ENCODE measurements at places on chromosomes 12 and 14. TPM values are rescaled to one million over a fixed set of nuclear protein-coding genes. Genes with fewer than 3 reads are reported as not detected.
A peak's percentile ranks its signal among the peaks of the same experiment; 100 is the strongest.

The GPRC5D gene
- polyA plus RNA-seq, result not detected

The RPL10L gene
- polyA plus RNA-seq, result not detected

The RHEBL1 gene
- polyA plus RNA-seq, result 0.65 TPM

The CPNE8 gene
- 3.5 TPM for polyA plus RNA-seq

The KCNH3 gene
- polyA plus RNA-seq, result 0.09 TPM

DNA sequence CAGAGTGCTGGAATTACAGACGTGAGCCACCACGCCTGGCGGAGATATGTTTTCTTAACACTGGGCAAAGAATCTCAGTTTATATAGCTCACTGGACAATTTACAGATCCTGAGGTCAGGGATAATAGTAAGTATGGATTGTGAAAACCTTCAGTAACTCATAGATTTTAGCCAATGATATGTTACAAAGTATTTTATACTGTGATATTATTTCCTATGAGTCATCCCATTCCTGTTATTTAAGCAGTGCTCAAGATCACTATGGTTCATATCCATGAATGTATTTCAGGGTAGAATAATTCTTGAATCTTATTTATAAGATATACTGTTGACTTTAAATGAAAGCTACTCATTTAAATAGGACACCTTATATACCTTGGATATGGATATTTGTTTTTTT, 107.2 kb downstream of the RAD51B start:
- H3K36me3 ChIP-seq, result no peaks in the 10 kb centered on the region
- DNase-seq, result peak; percentile 8
- H3K27me3 ChIP-seq, result no peaks in the 10 kb centered on the region
- H3K27ac ChIP-seq, result no peak overlapping the region

DNA sequence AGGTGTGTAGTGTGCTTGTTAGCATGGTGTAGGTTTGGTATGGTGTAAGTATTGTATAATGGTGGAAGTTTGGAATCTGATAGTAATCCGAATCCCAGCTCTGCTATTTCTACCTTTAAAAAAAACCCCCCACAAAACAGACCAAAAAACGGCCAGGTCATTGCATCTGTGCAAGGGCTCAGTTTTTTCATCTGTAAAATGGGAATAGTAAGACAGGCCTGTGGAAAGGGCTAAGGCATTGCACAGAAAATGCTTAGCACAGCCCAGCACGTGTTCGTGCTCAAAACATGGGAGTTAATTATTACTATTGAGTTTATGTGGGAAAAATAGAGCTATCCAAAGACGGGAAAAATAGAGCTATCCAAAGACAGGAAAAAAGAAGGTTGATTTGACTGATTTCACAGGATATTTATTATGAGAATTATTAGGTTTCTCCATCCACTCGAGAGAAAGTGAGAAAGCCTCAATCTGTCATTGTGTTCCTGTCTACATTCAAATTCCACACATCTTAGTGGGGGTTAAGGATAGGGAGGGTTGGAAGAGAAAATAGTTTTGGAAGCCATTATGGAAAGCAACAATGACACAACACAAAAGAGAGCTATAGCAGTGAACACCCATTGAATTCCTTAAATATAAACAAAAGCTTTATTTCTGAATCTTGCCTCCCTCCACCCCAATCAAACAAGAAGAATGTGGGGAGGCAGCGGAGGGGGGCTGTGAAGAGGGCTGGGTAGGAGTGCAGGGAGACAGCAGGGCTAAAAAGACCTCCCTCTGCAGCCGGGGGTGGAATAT, 126.8 kb upstream of the MAX start:
- peaks cover 40% of the 10 kb centered on the region for H3K4me1 ChIP-seq
- peak overlapping the region; percentile 61 for H3K4me3 ChIP-seq
- DNase-seq, result peak; percentile 24
- peak overlapping the region; percentile 74 for H3K27ac ChIP-seq
- no peaks in the 10 kb centered on the region for H3K27me3 ChIP-seq

DNA sequence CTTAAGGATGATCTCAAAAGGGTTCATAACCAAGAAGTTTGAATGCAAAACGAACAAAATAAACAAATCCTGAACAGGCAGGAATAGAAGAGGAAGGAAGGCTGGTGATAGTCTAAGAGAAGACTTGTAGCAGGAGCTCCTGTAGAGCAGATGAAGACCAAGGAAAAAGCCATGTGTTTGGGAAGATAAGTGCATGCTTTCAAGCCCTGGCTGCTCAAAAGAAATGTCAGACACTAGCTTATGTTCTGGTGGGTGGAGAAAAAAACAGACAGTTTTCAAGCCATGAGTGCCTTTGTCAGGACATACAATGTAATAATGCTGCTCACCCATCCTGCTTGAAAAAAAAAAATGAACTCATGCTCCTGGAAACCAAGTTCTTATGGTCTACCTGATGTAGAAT, 27.4 kb downstream of the TAOK3 start:
- H3K36me3 ChIP-seq, result no peaks in the 10 kb centered on the region
- no peak for DNase-seq
- no peak overlapping the region for H3K4me3 ChIP-seq
- no peaks in the 10 kb centered on the region for H3K27me3 ChIP-seq

DNA sequence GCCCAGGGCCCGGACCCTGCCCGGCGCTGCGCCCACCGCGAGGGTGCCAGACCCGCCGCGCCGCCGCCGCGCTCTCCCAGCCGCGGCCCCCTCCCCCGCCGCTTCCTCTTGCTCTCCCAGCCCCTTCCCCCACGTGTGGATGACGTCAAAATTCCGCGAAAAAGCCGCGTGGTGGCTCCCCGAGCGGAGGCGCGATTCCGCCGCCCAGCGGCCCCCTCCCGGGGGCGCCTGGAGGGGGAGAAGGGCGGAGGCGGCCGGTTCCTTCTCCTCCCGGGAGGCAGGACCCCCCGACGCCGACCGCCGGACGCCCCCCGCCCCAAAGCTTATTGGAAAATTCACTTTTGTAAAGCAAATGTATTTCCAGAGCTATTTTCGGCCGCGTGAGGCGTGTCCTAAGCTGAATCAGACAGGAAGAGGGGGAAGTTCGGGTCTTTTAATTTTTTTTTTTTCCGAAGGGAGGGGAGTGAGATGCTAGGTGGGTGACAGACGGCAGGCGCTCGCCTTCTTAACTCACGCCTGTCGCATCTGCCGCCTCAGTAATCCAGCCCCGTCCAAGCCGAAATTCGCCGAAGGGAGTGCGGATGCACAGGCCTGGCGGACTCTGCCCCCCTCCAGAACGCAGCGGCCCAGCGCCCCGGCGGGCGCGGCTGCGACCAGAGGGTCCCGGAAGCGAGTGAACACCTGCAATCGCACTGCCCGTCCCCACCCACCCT, 4.1 kb upstream of the CCND2 start:
- no peaks in the 10 kb centered on the region for H3K4me1 ChIP-seq
- no peak overlapping the region for H3K27ac ChIP-seq
- peak overlapping the region; percentile 53 for H3K4me3 ChIP-seq
- no peaks in the 10 kb centered on the region for H3K36me3 ChIP-seq
- peak; percentile 33 for DNase-seq

DNA sequence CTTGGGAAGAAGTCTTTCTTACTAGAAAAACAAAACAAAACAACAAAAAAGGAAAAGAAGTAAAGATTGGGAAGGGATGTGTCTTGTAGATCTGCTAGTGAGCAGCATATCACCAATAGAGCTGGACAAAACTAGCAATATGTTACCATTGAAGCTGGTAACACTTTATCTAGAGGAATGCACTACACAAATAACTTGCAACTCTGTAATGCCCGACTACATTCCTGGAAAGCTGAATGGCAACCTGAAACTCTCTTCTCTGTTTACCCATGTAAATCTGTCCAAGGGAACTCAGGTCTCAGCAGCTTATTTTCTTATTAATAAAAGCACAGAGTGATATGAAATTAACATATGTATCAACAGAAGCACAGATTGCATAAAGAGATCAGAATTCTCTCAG, 624.4 kb downstream of the KCNH5 start:
- H3K36me3 ChIP-seq, result no peaks in the 10 kb centered on the region
- no peaks in the 10 kb centered on the region for H3K4me1 ChIP-seq
- no peak overlapping the region for H3K4me3 ChIP-seq
- no peak for DNase-seq
- no peak overlapping the region for H3K27ac ChIP-seq

GRCh38 chr12:113067987-113068935, 11.7 kb downstream of the DTX1 start:
- H3K27ac ChIP-seq, result no peak overlapping the region
- DNase-seq, result no peak
- peaks cover 11% of the 10 kb centered on the region for H3K27me3 ChIP-seq
- no peaks in the 10 kb centered on the region for H3K36me3 ChIP-seq
- no peaks in the 10 kb centered on the region for H3K4me1 ChIP-seq
- no peak overlapping the region for H3K4me3 ChIP-seq
